ENCODE measurements at places on chromosomes 3 and 15.

GRCh38 chr3:188113756-188114155 lies 40.2 kb upstream of the LPP start:
- no peak for DNase-seq

- DNase-seq = no peak
Observed at GRCh38 chr15:74130155-74130848, at the start of gene ISLR2. Gene ISLR2 (plus strand): TSS chr15:74130586. CDS start chr15:74132755, 2,169 bp downstream.

- DNase-seq = no peak
Observed at GRCh38 chr15:81411051-81411450, 37.0 kb upstream of the TMC3 start.

DNA sequence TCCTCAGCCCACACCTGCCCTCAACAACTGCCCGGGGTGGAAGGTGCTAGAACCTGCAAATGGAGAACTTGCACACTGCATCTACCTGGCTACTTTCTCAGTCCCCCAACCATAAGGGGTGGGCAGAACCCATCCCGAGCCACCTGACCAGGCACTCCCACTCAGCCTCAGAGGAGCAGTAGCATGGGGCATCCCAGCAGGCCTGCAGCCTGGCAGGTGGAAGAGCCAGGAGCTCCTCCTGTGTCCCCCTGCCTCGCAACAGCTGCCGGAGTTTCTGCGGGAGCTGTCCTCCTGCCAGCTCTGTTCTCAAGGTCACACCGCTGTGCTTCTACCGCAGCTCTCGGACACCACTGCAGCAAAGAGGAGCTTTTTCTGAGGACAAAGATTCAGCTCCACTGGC lies 27.5 kb downstream of the RAB6B start:
- DNase-seq = no peak

DNA sequence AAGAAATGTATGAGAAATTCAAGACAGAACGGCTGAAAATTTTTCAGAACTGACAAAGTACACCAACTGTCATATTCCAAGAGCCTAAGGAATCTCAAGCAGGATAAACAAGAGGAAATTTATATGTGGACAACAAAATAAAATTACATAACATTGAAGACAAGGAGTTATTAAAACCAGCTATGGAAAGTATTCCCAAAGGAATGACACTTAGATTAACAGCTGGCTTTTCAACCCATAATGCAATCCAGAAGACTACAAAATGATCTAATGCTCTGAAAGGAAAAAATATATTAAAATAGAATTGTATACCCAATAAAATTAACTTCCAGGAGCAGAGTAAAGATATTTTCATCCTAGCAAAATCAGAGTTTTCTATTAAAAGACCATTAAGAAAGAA lies 132.2 kb upstream of the BNIP2 start:
- no peak for DNase-seq

- DNase-seq = no peak
Observed at GRCh38 chr3:30550246-30550645, 56.2 kb upstream of the TGFBR2 start.

- no peak for DNase-seq
Observed at GRCh38 chr15:80834906-80835305, 55.7 kb downstream of the CEMIP start.

- no peak for DNase-seq
Observed at GRCh38 chr15:88036154-88036839, 220.2 kb downstream of the NTRK3 start.

DNA sequence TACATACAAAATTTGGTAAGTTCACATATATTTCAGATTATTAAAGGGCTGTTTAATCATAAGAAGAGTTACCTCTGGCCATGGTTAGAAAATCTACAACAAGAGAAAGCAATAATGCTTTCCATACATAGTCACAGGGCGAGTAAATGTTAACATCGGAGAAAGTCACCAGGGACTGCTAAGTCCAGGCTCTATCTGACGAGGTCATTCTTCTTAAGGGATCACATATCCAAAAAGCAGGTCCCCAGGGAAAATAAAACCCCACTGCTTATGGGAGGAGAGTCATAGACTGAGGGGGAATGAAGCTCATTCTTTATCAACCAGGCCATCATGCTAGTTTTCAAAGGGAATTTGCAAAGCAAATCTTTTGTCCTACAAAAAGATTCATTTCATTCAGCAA lies 3.1 kb downstream of the PCYT1A start:
- DNase-seq = no peak

- DNase-seq = no peak
Observed at GRCh38 chr3:107133891-107134290, 243.3 kb upstream of the CCDC54 start.

- no peak for DNase-seq
Observed at GRCh38 chr15:35671197-35671596, 125.2 kb upstream of the DPH6 start.

DNA sequence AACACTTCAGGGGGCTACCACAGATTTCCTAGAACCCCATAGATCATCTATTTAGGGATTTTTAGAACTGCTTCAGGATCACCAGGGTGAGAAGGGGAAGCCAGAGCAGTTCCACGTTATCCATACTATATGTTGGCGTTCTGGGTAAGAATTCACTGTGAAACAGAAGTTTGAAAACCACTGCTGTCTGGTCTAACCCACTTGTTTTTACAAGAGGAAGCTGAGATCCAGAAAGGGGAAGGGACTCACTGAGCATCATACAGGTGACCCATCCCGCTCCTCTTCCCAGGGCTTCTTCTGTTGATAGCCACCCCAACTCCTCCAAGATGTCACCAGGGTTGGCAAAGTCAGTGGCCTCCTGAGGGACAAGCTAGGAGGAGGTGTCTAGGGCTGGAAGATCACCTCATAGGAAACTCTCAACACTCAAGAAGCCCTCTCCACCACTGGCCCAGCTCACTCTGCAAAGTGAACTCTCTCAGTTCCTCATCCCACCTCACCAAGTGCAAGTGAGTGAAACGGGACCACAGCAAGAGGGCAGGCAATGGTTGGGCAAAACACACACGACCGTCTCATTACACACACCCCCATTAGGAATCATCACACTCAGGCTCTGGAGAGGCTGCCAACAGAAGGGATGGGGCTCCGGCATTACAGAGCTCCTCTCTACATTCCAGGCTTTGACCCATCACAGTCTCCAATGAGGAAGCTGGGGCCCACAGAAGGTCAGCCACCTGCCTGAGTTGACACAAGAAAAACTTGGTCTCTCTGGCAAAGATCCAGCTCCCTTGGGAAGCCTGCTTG lies 1.8 kb downstream of the DAPK2 start:
- DNase-seq = peak; percentile 64
